Globus pallidus (tissue), 1 donor: ENCODE measurements at places on chromosomes 4 and X.

- DNase-seq = no peak
These were observed 3.0 kb downstream of the GPC4 start for GRCh38 chrX:133412246-133412645.

- no peak for DNase-seq
These were observed 39.2 kb downstream of the TSPAN5 start for GRCh38 chr4:98619180-98619579.

GRCh38 chr4:184657144-184657543 is 7.6 kb downstream of the PRIMPOL start:
- no peak for DNase-seq

DNA sequence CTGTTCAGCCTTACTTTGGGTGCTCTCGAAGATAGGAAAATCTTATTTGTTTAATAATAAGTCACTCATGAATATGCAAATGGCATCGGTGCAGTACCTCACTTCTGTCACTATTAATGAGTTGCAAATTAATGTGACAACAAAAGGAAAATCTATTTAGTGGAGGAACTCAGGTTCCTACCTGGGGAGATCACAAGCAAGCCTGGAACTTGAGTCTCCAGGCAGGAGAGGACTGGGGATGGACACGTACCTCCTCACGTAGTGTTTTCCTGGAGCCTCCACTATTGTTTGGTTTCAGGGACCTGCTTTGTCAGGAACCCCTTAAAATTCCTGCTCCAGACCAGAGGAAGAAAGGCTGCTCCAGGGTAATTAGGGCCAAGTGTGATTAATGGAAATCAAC is 82.1 kb downstream of the BCOR start:
- DNase-seq = no peak

DNA sequence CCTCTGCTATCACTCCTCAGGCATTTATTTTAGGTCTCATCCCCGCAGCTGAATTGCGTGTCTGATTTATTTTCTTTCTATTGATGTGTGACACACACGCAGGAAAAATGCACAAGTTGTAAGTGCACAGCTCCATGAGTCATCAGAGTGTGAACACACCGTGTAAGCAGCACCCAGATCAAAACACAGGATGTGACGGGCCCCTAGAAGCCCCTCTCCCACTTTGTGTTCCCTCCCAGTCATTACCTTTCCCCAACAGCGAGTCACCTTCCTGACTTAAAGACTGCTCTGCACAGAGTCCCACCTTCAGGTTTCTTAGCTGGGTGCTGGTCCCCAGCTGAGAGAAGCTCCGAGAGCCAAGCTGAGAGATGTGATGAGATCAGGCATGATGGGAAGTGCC is 436.7 kb downstream of the MID1IP1 start:
- DNase-seq = no peak

DNA sequence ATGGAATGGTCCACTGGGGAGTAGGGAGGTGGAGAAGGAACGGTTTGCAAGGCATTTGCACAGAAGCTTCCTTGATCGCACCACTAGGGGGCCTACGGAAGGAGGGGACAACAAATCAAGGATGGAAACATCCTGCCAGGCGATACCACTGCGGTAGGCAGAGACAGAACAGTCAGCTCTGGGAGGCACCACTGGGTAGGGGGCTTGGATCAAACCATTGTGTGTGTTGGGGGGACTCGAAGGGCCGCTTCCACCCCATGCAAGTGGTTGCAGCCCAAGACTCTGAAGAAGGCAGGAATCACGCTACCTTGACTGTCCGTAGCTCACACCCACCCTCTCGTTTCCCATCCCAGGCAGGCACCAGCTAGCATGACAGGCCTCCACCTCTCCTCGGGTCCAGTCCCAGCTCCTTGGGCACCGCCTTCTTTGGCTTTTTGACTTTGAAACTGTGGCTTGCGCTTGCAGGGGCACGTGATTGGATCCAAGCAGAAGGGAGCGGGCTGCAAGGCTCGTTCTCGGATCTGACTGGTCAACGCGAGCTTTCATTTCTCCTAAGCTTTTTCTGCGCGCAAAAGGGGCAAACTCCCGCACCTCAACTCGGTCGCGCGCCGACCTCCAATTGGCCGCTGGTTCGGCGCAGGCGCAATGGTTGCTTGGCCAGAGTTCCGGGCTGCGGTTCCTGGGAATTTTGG is 28.4 kb downstream of the GAGE1 start:
- no peak for DNase-seq

DNA sequence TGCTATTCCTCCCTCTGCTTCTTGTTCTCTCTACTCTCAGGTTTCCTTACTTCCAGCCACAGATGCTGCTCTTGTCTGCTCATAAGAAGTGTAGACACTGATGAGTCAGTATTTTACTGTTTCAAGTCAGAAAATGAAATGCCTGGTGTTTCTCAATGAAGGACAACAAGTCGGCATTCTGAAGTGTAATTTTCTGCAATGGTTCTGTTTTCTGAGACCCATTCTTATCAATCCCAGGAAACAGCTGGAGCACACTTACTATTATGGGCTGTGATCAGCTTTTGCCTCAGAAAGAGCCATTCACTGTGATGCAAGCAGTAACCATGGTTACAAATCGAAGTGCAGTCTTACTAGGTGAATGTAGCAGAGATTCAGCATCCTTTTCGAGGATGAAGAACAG is 42.0 kb downstream of the SLC4A4 start:
- DNase-seq = no peak

- no peak for DNase-seq
These were observed 29.7 kb downstream of the PARM1 start for GRCh38 chr4:74962584-74962983.

- DNase-seq = peak; percentile 22
These were observed 214.2 kb downstream of the RELL1 start for GRCh38 chr4:37471971-37472370.

- DNase-seq = no peak
These were observed 49.3 kb upstream of the CLDN34 start for GRCh38 chrX:9917861-9918260.

GRCh38 chr4:144709793-144710525 is 64.0 kb downstream of the HHIP start:
- DNase-seq = peak; percentile 93

DNA sequence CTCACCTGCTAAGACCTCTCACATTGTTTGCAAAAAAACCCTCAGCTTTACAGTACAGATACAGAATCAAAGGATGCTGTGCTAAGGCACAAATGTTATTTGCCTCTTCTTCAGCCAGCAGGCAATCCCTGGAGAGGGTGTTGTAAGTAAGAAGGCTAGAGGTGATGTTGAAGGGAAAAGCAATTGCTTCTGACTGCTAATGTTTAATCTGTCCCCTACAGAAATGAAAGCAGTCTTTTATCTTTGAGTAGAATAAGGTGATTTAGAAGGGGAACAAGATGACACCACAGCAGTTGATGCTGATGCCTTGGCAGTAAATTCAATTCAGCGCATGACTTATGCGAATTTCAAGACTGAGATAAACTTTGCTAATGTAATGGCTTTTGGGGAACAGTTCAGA is 1064.8 kb upstream of the IGFBP7 start:
- DNase-seq = no peak

DNA sequence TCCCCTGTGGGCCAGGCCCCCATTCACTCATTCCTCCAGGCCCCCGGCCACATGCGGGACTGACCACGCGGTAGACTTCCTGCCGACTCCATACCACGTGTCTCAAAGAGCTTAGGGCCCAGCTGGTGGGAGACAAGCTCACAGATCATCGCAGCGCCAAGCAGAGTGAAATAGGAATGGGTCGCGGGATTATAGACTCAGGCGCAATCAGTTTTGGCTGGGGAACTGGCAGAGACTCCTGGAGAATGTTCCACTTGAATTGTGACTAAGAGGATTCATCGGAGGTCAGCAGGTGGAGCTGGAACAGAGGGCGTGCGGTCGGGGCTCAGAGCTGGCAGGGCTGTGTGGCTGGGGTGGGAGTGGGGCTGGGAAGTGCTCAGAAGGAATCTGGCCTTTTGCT is 15.6 kb downstream of the ATP2B3 start:
- no peak for DNase-seq

GRCh38 chrX:2395261-2395992 is 105.3 kb downstream of the DHRSX start:
- no peak for DNase-seq
